CD4-positive, alpha-beta memory T cell (primary cell): ENCODE measurements at places on chromosomes 16 and 17.

- DNase-seq: no peak
Observed at GRCh38 chr17:81164371-81165245, 699 bp upstream of the PVALEF start.

DNA sequence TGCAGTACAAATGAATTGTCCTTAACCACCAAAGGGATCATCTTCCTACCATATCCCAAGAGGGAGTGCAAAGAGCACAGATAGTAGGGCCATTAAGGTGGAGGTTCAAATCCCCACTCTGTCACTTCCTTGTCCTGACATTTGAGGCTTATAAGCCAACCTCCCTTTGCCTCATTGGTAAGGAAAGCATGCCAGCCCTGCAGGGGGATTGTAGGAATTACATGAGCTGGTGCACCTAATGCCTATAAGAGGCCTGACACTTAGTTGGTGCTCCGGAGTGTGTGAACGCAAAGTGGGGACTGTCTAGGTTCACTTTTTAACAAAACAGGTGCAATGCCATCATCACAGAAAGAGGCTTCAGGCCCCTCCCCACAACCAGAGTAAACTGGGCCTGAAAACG is 374.4 kb downstream of the SNX29 start:
- no peak for DNase-seq

- no peak for DNase-seq
Observed at GRCh38 chr16:11903906-11904305, 11.8 kb downstream of the GSPT1 start.

DNA sequence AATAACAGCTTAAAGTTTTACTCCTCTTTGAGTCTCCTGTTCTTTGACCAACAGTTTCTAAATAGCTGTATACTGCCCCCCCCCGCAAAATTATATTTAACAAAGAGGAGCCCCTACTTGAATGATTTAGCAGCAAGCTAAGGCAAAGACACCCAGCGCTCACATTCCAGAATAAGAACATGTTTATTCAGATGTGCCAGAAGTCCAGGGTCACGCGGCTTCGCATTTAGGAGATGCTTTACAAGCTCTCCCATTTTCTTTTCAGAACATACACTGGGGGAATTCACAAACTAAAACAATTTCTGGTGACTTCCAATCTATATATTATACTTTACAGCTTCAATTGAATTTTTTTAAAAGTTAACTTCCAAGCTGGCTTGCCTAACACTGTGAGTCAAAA is 5.3 kb downstream of the PLD6 start:
- no peak for DNase-seq

DNA sequence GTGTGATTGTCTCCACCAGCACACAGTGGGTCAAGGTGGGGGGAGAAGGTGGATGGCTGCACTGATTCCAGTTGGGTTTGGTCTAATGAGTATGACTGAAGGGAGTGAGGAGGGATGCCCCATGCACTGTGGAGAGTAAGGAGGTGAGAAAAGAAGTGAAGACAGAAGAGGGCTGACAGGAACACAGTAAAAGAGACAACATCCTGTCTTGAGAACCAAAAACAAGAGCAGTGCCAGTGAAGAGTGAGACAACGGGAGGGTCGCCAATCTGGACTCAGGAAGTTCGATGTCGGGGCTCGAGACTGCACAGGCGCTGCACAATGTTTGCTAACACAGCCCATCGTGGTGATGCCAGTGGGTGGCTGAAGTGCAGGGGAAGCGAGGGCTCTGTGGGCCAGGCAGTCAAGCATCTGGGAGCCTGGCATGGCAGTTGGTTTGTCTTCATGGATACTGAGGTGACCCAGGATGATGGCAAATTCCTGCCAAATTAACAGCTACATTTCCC is 34.1 kb downstream of the DUSP14 start:
- no peak for DNase-seq

DNA sequence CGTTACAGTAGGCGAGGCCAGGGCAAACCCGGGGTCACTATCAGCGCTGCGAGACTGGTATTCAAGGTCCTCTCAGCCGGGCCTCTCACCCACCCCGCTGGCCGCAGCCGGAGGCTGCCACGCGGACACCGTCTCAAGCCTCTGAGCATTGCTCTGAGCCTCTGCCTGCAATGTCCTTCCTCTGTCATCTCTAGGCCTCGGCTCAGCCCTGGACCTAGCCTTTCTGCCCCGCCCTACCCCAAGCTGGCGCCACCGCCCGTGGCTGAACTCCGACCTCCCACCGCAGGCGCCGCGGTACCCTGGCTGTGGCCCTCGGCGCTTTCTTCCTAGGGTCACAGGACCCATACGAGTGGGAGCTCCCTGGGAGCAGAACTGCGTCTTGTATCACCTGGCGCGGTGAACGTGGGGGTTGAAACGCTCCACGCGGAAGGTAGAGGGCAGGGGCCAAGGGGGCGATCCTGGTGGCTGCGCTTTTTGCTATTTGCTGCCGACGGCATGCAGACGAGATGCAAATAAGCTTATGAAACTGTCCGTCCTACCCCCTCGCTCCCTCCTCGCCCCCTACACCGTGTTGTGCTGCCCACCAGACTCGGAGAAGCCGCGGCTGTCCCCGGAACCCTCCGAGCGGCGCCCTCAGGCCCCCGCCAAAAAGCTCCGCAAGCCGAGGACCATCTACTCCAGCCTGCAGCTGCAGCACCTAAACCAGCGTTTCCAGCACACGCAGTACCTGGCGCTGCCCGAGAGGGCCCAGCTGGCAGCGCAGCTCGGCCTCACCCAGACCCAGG is 3.7 kb downstream of the DLX4 start:
- DNase-seq: no peak

- no peak for DNase-seq
Observed at GRCh38 chr17:76151896-76152454, 10.9 kb upstream of the FOXJ1 start.

- DNase-seq: no peak
Observed at GRCh38 chr17:27782791-27783206, 17.5 kb downstream of the NOS2 start.

DNA sequence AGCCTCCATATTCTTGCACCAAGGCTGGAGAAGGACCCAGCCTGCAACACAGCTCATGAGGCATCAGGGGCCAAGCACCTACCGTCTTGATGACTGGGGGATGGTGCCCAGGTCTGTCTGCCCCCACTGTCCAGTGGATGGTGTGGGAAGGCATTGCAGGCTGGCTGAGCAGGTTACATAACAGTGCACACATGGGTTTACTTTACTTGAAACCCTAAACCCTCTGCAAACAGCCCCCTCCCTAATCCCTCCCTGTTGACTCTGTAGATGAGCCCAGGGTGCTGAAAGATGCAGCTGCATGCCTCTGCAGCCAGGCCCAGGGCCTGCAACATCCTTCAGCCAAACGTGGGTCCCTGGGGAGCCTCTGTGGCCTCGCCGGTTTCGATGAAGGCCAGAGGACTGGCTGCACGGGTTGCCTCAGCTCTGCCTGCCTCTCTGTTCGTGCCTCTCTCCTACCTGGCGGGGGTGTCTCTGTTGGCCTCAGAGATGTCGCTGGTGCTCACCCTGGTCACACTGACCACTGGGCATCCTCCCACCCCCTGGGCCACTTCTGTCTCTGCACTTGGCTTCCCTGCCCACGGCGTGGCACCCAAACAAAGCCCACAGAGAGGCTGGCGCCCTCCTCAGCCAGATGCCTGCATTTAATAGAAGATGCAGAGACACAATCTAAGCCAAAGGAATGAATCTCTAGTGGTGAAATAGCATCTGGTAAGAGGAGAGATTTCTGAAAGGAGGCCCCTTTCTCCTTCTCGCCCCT is 95.1 kb downstream of the METRNL start:
- no peak for DNase-seq

DNA sequence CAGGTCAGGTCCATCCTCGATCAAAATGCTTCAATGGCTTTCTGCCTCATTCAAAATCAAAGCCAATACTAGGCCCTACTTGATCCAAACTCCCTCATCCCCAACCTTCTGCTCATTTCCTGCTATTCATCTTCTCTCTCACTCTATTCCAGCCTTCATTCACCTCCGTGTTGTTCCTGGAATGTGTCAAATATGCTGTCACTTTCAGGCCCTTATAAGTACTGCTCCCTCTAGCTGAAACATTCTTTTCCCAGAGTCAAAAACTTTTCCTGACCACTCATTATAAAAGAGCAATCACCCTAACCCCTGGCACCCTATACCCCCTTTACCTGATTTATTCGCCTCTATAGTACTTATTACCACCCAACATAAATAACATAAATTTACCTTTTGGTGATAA is 303.7 kb upstream of the PMFBP1 start:
- DNase-seq: no peak

DNA sequence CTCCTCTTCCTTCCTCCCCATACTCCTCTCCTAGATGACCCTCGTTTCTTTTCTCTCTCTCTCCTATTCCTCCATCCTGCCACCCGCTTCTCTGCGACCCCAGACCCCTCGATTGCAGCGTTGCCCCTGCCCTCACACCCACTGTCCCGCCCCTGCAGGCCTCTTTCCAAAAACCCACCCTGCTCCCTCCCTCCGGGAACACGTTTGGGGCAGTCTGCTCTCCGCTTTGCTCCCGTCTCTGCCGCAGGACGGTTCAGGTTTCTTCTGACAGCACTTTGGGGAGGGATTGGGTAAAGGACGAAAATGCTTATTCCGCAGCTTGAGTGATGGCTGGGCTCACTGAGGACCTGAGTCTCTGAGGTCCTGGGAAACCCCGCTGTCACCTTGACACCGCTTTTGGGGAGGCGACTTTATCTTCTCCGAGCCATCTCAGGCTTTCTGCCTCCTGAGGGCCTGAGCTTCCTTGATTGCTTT is 690 bp downstream of the NDE1 start:
- DNase-seq: peak; percentile 39

GRCh38 chr17:45298546-45299285 is 18.1 kb downstream of the MAP3K14 start:
- no peak for DNase-seq

DNA sequence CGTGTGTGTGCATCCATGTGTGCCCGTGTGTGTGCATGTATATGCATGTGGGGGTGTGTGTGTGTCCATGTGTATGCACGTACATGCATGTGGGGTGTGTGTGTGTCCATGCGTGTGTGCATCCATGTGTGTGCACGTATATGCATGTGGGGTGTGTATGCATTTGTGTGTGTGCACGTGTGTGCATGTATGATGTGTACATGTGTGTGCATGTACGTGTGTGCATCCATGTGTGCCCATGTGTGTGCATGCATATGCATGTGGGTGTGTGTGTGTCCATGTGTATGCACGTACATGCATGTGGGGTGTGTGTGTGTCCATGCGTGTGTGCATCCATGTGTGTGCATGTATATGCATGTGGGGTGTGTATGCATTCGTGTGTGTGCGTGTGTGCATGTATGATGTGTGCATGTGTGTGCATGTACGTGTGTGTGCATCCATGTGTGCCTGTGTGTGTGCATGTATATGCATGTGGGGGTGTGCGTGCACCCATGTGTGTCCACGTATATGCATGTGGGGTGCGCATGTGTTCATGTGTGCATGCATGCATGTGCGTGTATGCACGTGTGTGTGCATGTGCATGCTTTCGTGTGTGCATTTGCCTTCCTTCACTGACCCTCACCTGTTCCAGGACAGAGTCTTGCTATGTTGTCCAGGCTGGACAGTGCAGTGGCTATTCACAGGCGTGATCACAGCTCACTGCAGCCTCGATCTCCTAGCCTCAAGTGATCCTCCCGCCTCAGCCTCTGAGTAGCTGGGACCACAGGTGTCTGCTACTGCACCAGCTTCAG is 129.6 kb upstream of the TNRC6C start:
- no peak for DNase-seq

DNA sequence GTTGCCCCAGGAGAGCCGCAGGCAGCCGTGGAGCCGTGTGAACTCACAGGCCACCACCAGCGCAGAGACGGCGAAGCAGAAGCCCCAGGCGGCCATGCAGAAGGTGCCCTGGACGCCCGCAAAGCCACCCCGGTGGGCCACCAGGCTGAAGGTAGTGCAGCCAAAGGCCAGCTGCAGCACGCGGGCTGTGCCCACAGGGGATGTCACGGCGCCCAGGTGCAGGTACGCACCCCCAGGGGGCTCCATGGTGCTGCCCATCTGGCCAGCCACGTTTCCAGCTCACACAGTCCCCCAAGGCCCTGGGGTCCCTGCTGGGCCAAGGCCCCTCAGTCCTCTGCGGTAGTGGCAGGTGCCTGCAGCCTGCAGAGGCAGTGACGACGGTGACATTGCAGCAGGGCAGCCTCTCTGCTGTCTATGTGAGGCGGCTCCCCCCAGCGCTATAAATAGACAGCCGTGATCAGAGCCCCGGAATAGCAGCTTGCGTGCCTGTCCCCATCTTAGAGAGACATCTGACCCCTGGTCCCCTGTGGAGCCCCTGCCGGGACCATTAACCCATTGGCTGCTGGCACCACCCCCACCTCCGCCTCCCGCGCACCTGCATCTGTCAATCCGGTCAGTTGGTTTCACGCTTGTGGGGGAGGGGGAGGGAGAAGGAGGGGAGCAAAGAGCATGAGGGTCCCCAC is 4.5 kb upstream of the PYCR1 start:
- no peak for DNase-seq

- no peak for DNase-seq
Observed at GRCh38 chr17:16939208-16939576, 32.7 kb downstream of the TNFRSF13B start.

- DNase-seq: no peak
Observed at GRCh38 chr17:14845591-14846281, 419.4 kb downstream of the PMP22 start.

- DNase-seq: no peak
Observed at GRCh38 chr17:75634754-75635609, 1.7 kb downstream of the SMIM5 start.

- DNase-seq: no peak
Observed at GRCh38 chr17:18008496-18009268, 30.3 kb downstream of the ATPAF2 start.

- no peak for DNase-seq
Observed at GRCh38 chr17:37098910-37099664, 150.3 kb downstream of the AATF start.

GRCh38 chr17:14733376-14733775 is 432.5 kb downstream of the HS3ST3B1 start:
- DNase-seq: no peak

DNA sequence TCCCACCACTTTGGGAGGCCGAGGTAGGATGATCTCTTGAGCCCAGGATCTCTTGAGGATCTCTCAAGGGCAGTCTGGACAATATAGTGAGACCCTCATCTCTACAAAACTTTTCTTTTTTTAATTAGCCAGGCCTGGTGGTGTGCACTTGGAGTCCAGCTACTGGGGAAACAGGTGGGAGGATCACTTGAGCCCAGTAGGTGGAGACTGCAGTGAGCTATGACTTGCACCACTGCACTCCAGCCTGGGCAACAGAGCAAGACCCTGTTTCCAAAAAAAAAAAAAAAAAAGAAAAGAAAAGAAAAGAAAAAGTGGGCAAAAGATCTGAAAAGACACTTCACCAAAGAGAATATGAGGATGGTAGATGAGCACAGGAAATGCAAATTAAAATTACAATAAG is 15.0 kb downstream of the RAB40B start:
- DNase-seq: no peak

- DNase-seq: no peak
Observed at GRCh38 chr16:27111486-27111885, 44.8 kb downstream of the C16orf82 start.

- no peak for DNase-seq
Observed at GRCh38 chr17:74778960-74779359, 2.8 kb upstream of the NAT9 start.

GRCh38 chr17:76539631-76540271 is at the start of gene PRCD:
Gene PRCD, plus strand, starts transcription at chr17:76540044. Its CDS starts 98 bp downstream, at chr17:76540142.
- DNase-seq: no peak

GRCh38 chr16:8818504-8819270 is 21.0 kb downstream of the PMM2 start:
- no peak for DNase-seq
